Skin of body (tissue), 3 donors: ENCODE measurements at places on chromosomes 16 and 17.

DNA sequence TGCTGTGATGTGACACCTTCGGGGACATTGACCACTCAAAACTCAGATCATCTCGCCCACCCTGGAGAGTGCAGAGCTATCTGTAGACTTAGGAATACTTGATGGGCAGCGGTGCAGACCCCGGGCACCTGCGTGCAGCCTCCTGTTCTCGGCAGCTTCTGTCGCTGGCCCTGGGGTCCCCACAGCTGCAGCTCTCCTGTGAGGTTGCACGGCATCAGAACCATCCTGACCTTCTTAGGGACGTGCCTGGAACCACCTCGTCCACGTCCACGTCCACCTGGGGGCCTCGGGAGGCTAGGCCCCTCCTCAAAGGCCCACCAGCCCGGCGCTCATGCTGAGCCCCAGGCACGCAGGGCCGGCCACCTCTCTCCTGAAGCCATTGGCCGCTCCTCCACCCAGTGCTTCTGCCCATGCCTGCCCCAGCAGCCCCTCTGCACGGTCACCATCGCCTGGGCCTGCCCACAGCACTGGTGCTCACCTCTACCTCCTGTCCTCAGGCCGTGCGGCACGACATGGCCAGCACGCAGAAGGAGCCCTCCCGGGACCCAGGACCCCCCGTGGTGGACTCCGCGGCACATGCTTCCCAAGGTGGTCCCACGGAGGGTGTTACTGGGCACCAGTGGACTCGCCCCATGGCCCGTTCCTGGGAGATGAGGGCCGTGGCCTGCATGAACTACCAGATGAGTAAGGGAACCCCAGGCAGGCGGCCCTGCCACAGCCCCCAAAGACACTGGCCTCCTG, 2.3 kb upstream of the WFIKKN1 start:
- no peak for DNase-seq

DNA sequence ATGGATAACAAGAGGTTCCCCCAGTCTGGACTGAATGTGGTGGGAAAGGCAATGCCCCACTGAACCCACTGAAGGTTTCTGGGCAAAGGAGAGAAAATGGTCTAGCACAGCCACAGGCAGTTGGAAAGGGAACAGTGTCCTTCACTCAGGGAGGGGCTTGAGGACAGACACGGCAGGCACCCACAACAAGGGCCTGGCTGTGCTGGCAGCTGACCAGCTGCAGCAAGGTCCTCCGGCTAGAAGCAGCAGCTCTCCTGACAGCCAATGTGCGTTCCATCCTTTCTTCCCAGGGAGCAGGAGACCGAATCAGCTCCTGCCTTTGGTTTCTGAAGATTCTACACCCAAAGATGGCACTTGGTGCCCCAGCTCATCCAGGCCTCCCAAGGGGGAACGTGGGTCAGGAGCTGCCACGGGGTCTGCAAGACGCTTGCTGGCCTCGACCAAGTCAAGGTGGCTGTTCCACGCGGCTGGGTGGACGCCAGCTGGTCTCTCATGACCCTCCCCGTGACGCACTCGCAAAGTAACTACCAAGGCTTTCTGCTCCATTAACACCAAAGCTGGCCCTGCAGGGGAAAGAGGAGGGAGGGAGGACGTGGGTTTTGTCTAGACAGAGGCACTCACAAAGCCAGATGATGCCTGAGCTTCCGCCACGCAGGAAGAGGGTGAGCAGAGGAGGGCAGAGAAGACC, 11.1 kb downstream of the ABR start:
- DNase-seq: no peak

DNA sequence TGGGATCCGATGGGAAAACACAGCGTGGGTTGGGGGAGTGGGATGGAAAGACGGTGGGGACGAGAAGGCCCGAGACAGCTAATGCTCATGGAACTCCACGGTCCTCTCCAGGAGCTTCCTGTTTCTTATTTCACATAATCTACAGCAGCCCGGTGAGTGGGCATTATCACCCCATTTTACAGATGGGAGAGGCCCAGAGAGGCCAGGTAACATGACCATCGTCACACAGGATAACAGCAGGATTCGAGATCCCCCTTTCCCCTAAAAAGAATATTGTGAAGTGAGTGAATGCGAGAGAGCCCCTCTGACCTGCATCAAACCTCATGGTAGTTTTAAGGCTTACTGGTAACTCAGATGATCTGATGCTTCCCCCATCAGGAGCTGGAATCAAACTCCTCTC, 12.0 kb downstream of the CIBAR2 start:
- no peak for DNase-seq

- DNase-seq: no peak
Observed at GRCh38 chr17:79948406-79948944, 87.2 kb downstream of the TBC1D16 start.

- DNase-seq: no peak
Observed at GRCh38 chr16:74982256-74982655, 2.7 kb downstream of the WDR59 start.

- DNase-seq: no peak
Observed at GRCh38 chr17:72726936-72727335, 365.6 kb downstream of the SLC39A11 start.

DNA sequence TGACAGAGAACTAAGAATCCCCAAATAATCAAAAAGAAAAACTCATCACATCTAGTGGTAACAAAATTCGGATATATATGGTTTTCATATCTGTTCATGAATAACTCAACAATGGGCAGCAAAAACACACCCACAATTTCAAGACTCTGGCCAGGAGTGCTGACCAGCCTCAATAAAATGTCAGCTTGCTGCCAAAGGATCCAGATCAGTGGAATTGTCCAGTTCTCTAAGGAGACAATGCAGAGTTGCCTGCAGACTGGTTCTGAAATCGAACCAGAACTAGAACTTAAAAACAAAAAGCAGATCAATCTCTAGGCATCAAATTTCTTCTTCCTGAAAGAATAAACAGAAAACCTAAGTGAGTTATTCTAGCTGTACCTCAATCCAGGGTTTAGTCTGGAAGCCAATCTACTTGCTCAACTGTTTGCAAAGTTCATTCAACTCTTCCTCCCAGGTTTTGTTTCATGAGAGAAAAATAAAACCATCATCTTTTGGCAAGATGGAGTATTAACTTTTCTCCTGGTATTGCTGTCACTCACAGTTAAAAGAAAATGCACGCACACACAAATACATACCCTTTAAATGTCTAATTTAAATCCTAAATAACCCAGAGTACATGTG, 61.0 kb downstream of the CFDP1 start:
- no peak for DNase-seq

GRCh38 chr17:79917902-79918484, 78.8 kb upstream of the CBX4 start:
- DNase-seq: no peak

DNA sequence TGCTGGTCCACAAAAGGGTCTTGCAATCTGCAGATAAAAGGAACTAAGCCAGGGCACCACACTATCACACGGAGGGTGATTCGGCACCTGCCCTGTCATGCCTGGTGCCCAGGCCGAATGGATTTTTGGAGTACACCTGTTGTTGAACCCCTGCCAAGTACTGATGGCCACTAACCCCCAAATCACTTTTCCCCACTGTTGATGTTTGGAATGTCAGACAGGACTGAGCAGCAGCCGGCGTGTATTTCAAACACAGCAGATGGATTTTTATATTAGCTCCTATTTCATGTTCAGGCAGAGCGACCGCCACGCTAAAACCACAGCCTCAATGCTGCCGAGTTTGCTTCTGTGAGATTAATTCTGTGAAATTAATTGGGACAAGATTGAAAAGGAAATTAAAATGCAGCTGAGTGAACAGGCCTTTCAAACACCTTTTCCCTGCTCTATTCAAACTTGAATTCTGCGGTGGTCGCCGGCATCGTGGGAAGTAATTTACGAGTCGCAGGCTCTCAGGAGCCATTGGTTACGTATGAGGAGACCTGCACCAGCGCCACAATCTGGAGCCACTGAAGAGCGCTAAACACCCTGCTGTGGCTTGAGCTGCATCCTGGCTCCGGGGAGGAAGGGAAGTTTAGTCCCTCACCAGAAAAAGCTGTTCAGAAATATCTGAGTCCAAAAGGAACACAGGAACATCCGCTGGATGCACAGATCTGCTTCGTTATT, 48.5 kb downstream of the SNX11 start:
- no peak for DNase-seq

- DNase-seq: no peak
Observed at GRCh38 chr17:61323909-61324868, 75.5 kb upstream of the TBX2 start.
